ENCODE measurements at places on chromosomes 11 and 22. TPM values are rescaled to one million over a fixed set of nuclear protein-coding genes. Genes with fewer than 3 reads are reported as not detected.

The NLRP14 gene
- under 0.01 TPM for total RNA-seq

The XKR3 gene
- not detected for total RNA-seq

The MEI1 gene
- 3.1 TPM for total RNA-seq

The CNGA4 gene
- not detected for total RNA-seq

The DDX25 gene
- under 0.01 TPM for total RNA-seq

The TREH gene
- 0.52 TPM for total RNA-seq

The SNX15 gene
- total RNA-seq: 12.0 TPM

The RHOD gene
- total RNA-seq: 7.8 TPM

The CRACR2B gene
- total RNA-seq: 5.7 TPM

The NLRP10 gene
- not detected for total RNA-seq

The GGTLC2 gene
- total RNA-seq: not detected

The CHEK2 gene
- total RNA-seq: 12.5 TPM

The KRTAP5-11 gene
- not detected for total RNA-seq

The P2RX6 gene
- 11.0 TPM for total RNA-seq

Measured in skeletal muscle tissue (tissue), 5 donors.